ENCODE measurements at places on chromosomes 2 and 18.

DNA sequence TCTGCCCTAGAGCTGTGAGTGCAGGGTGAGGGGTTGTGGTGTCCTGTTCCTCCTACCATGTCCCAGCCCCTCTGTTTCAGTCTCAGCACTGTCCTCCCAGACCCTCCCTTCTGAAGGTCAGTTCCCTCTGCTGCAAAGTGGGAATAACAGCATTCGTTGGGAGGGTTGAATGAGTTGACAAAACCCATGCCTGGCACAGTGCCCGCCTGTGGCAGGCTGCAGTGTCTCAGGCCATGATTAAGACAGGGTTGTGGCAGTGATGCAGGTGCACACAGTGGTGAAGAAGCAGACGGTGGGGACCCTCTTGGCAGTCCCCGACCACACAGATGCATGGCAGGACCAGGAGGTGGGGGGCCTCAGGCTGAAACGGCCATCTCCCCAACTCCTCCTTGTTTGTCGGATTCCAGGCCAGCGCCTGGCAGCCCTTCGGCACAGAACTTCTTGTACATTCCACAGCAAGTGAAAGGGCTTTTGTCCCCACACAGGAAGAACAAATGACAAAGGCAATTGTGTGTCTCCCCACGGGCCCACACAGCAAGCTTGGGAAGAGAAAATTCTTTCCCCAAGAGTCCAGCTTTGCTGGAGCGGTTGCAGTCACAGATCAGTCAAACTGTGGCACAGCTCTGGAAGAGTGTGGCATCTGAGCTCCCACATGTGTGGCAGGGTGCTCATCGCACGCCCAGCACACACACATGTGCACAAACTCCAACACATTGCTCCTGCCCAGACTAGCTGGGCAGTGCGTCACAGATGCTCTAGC lies 92.0 kb upstream of the MSH2 start:
- ATAC-seq, result no peak

DNA sequence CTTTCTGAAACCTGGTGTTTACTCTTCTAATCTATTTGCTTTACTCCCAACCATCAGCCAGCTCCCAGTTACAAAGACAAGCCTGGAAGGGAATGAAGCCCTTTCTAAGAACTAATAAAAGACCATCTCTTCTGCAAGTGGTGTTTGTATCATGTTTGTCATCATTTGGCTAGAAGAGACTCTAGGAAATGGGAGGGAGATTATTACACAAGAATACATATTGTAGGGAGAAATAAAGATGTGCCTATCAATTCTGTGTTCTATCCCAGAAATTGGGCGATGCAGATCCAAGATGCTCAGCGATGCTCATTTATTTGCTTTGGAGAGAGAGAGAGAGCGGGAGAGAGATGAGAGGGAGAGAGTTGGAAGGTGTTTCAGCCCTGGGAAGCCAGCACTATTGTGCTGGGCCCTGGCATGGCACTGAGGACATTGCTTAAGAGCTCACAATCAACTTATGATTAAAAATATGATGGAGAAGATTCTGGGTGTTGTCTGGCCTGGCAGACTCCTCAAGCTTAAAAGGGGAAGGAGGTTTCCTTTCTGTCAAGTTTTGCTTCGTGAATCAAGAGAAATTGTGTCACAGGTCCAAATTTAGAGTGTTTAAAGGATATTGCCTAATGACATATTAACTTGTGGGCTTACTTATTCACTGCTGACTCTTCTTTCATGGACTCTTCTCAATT lies 41.8 kb upstream of the AFF3 start:
- ATAC-seq, result no peak

DNA sequence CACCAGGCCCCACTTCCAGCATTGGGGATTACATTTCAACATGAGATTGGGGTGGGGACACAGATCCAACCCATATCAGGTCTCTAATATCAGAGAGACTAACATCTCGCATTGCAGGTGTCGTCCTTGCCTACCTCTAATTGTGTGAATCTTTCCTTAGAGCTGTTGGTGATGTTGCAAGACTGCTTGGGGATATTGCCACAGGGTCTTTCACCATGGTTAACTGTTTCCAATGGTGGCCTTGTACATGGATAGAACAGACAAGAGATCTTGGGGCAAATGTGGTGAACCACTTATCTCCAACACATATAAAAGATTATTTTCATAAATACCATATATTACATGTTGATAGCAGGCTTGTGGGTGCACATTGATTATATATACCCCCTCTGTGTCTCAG lies 270.3 kb upstream of the LINC00305 start:
- ATAC-seq, result no peak

- no peak for ATAC-seq
These were observed 22.6 kb downstream of the EIPR1 start for GRCh38 chr2:3354986-3355385.

- no peak for ATAC-seq
These were observed 355.8 kb downstream of the ARL6IP6 start for GRCh38 chr2:153074207-153074606.

DNA sequence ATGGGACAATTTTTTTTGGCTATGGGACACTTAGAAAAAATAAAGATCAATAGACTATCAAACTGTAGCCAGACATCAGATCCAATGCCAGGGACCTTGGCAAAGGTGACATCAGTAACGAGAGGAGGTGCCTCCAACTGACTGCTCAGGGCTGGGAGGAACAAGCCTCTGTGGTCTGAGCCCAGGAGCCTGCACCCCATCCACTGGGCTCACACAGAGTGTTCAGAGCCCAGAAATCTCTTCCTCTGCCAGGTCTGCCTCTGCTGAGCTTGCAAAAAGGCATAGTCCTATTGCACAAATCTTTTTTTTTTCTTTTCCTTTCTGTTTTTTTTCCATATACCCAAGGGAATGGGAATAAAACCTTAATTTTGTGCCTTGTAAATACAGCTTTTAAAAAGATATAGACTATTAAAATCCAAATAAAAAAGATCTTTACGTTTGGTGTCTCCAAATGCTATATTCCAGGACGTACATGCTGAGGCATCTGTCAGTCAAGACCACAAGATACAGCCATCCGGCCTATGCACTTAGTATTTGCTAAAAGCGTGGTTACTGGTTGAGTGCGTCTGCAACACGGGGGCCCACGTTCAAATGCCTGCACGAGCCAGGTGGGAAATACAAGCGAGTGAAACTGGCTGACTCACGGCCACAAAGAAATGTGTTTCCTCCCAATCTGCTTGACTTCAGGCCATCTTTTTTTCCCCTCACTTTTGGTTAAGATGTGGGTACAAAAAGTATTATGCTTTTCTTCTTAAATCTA lies 7.8 kb upstream of the ARHGAP25 start:
- peak; percentile 99 for ATAC-seq

GRCh38 chr2:30366199-30366691 lies 80.8 kb upstream of the LCLAT1 start:
- ATAC-seq, result peak; percentile 85

GRCh38 chr2:21111012-21111411 lies 12.8 kb upstream of the TDRD15 start:
- ATAC-seq, result no peak

DNA sequence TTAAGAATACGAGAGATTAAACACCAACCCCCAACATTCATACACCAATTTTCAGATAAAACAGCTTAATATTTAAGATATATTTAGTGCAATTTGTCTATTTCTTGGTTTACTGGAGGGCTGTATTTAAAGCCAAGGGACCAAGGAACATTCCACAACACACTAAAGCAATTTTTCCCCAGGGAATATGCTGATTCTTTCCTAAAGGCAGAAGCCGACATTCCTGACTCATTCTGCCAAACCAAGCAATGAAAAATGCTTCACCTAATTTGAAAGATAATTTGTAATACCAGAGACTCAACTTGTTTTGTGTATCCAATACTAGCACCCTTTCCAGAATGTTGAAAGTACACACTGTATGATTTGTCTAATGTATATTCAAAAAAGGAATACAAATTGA lies 1267.6 kb upstream of the PIK3C3 start:
- ATAC-seq, result no peak

DNA sequence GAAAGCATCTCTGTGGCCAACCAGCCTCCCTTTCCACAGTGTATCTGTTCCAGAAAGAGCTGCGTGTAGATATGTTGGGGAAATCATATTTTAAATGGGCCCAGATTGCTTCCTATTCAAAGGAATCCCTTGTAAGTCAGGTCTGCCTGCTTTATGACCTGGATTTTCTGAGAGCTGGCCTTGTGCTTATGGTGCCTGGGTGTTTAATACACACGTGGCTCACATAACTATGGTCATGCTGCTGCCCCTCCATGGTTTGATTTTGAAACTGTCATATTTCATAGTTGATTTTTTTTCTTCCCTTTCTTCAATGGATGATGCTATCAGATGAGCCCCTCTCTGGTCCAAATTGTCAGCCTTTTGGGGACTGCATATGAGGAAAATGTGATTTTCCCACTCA lies 111.5 kb upstream of the CNGA3 start:
- ATAC-seq, result no peak

DNA sequence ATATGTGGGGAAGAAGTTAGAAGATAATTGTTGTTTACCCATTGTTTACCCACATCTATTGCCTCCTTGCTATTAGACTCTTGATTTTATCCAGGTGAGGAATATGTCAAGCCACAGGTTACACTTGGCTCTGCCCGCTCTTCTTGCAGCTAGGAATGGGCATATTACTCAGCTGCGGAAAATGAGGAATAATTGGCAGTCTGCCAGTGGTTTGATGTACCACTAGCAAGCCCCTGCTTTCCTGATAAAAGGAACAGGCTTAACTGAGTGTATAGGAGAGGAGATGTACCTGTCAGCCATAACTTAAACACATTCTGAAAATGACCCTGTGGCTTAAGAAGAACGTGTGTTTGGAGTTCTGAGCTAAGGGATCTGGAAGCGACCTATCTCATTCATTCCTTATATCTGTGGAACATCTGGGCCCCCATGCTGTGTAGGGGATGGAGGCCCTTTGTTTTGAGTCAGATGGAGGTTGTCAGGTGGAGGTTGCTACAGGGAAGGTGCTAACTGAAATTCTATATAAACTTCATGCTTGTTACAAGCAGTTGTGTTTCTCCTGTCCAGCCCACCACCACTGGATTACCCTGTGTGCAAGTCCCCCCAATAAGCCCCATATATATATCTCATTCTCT lies 4.6 kb upstream of the FMNL2 start:
- no peak for ATAC-seq

DNA sequence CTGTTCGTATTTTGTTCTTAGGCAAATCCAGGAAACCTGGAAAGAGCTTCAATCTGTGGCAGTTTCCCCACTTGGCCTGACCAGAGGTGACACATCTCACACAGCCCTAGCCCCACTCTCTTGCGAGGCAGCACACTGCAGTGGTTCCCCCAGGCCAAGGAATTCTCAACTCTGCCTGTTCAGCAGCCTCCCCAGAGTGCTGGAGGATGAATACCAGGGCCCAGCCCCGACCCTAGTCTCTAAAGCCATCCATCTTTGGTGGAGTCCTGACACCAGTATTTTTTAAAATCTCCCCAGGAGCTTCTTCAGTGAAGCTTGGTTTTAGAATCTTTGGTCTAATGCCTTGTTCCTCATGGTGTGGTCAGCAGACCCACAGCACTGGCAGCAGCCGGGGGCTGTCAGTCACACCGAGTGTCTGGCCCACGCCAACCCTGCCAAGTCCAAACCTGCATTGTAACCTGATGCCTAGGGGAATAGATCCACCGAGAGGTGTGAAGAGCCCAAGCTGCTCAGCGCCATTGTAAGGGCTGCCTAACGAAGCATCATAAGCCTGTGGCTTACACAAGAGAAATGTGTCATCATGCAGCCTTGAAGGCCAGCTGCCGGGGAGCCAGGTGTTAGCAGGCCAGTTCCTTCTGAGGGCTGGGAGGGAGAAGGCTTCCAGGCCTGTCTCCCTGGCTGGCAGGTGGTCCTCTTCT lies 428.7 kb upstream of the ID2 start:
- ATAC-seq, result no peak

GRCh38 chr2:191748059-191748461 lies 70.1 kb downstream of the NABP1 start:
- ATAC-seq, result peak; percentile 49

GRCh38 chr18:9697121-9697520 lies 11.0 kb upstream of the RAB31 start:
- ATAC-seq, result no peak

Measured in activated CD4-positive, CD25-positive, alpha-beta regulatory T cell treated with anti-CD3 and anti-CD28 coated beads, Interleukin-2, amount 50 U/mL, for 24 hours (primary cell).